Urothelium cell line (cell line): ENCODE measurements at places on chromosomes 12 and 14.

DNA sequence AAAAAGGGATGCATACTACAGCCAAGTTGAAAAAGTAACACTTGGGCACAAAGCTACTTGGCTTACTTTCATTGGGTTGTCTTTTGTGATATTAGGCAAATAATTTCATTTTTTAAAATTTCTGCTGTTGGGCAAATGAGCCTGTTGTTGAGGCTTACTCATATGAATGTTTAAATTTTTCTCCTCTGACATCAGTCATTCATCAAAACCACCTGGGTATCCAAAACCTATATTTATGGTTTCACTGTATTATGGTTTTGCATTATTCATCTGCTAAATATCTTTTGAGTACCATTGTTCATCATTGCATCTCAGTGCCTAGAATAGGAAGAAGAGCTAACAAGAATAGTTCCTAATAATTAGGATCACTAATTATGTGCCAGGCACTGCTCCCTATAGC lies 28.1 kb downstream of the DYRK2 start:
- DNase-seq: no peak

DNA sequence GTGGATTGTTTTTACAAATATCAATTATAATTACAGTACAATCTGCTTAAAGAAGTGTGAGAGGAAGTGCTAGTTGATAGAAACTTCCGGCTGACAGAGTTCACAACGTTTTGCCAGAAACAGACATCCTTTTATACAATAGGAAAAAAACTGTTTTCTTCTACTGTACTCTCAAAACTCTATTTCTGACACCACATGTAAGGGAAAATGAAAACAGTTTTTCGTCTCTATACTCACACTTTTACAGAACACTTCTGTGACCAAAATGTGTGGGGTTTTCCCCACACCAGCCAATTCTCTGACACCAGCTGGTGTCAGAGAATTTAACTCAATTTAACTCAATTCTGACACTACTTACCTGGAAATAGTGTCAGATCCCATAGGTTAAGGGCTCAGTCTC lies 24.2 kb upstream of the HIF1A start:
- no peak for DNase-seq

GRCh38 chr14:29045237-29045636 lies 278.6 kb downstream of the FOXG1 start:
- DNase-seq: no peak

GRCh38 chr12:11500188-11500860 lies 105.0 kb upstream of the PRB2 start:
- DNase-seq: peak; percentile 97

GRCh38 chr12:122123051-122123760 lies 44.6 kb downstream of the MLXIP start:
- DNase-seq: peak; percentile 74

DNA sequence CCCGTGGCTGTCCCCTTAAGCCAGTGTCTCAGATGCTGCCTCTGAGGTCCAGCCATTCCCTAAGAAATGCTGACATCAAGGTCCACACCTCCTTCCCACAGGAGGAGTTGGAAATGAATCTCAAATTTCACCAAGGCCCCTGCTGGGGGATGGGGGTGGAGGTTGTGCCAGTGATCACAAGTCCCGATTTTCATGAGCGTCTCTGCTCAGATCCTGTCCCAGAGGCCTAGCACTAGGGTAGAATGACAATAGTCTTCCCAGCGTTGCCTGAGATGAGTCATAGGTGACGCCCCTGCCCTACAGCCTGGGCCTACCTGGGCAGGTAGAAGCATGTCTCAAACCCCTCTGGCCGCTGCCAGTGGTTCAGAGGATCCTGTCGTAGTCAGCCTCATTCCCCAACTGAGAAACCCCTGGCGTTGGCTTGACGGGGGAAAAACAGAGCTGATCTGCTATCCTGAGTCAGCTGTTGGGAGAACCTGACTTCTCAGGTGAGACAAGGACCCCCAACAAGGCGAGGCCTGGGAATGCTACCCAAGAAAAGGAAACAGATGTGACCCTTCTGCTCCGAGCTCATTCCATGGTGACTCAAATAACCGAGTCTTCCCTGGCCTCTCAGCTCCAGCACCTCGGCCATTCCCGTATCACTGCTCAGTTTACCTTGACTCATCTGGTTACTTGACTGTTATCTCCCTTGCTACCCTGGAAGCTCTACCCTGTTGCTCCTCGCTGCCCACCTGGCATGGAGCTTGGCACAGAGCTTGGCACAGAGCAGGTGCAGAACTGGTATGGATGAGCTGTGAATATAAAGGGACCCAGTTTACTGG lies 21.8 kb upstream of the SPPL3 start:
- no peak for DNase-seq

DNA sequence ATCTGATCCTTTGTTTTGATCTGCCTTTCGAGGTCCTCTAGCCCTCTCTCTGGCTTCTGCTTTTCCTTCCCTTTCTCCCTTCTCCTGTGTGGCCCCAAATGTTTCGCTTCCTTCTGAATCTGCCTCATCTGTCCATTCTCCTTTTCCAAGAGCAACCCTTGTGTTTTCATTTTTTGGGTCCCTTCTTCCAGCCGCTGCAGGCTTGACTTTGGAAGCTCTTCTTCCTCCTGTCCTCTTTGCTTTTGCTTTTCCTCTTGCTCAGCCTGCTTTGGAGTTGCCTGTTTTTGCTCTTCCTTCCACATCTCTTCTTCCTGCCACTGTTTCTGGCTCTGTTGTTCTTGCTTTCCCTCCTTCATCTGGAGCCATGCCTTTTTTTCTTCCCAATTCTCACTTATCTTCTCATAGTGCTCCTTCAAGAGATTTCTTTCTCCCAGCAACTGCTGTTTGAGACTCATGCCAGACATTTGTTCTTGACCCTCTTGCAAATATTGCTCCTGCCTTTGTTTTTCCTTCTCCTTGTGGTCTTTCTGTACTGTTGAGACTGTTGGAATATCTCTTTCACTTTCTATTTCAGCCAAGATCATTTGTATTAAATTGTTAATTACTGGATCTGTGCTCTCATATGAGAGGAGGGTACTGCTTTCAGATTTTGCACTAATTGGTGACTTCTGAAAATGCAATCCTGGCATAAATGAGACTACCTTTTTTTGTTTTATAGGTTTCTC lies 42.4 kb downstream of the FAM186A start:
- no peak for DNase-seq

DNA sequence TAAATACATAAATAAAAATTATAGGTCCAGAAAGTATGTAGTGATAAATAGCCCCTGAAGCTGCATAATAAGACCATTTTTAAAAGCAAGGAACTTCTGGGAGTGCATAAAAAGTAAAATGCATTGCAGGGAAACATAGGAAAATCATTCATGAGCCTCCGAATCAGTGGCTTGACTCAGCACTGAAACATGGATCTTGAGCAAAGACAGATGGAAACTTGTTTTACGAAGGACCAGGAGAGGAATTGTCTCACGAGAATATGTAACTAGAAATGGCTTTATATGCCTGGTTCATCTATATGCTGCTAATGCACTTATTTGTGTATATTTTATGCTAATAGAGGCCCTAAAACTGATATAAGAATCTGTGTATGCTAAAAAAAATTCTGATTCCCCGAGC lies 14.7 kb downstream of the TMEM30B start:
- no peak for DNase-seq

- no peak for DNase-seq
Measured at GRCh38 chr12:93978553-93978952, 169.8 kb upstream of the PLXNC1 start.

- no peak for DNase-seq
Measured at GRCh38 chr14:53630336-53630735, 326.3 kb downstream of the BMP4 start.

DNA sequence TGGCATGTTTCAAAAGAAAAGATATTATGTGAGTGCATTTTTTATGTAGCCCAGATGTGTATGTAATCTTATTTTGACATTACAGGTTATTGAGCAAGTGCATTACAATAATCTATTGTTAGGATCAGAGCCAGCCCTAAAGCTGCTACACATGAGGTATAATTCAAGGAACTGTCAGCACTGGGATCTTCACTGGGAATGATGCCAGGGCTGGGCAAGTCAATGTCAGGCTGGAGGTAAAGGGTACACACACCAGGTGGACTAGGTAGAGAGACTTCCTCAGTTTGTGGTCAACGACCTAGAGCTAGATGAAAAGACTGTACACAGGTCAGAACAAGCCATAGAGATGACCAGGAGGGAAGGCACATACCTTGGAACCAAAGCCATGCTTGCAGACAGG lies 15.4 kb downstream of the TRIM9 start:
- DNase-seq: no peak

DNA sequence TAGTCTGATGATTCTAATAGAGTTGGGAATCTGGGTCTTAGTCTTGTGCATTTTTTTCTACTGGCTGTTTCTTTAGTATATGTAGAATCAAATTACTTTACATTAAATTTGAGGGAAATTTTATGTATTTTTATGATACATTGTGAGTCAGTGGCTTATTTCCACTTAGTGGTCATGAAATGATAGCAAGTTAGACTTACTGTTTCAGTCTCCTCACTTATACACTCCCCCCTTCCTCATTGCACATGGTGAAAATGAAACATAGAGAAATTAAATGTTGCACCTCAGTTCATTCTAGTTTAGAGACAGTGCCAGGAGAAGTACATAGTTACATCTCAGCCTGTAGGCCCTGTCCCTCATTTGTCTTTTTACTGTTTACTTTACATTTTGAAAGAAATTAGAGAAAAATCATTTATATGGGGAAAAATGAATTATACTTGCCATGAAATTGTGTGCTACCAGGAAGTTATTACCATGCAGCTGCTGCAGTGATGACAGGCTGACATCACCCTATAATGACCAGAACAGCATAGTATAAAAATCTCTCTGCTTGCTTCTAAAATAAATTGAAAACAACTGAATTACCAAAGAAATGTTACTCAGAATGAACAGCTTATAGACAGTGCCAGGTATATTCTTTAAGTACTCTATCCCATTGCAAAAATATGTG lies 113.2 kb downstream of the TRMT5 start:
- DNase-seq: no peak

GRCh38 chr14:97156705-97157104 lies 359.5 kb downstream of the VRK1 start:
- DNase-seq: no peak

GRCh38 chr12:38155526-38156496 lies 160.8 kb upstream of the ALG10B start:
- DNase-seq: no peak

DNA sequence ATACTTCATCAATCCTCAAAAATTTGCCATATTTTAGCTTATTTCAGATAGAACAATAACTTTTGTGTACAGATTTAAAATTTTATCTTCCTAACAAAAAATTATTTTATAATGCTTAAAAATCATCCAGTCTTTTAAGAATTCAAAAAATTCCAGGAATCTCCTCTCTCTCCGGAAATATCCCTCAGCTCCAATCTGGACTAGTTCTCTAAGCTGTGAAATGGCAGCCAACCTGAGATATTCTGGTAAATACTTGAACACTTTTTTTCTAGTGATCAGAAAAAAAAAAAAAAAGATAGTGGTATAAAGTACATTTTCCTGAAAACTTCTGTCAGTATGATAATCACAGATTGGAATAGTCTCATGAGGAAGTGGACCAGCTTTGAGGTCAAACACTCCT lies 57.6 kb downstream of the SSPN start:
- DNase-seq: no peak

- DNase-seq: no peak
Measured at GRCh38 chr14:30369502-30370180, 189.3 kb upstream of the G2E3 start.

DNA sequence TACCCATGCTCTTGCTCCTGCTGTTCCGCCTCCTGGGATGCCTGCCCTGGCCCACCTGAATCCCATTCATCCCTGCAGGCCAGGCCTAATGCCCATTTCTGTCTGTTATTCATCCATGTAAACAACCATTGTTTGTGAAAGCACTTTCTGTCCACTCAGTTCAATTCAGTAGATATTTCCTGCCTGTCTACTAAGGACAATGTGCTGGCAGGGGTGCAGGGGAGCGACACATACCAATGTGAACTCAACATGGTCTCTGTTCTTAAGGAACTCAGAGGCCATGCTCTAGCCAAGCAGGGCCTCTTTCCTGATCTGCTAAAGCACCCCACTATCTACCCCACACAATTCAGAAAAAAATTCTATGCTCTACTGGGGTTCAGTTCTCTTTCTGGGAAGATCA lies 88.5 kb upstream of the ZFP36L1 start:
- no peak for DNase-seq

DNA sequence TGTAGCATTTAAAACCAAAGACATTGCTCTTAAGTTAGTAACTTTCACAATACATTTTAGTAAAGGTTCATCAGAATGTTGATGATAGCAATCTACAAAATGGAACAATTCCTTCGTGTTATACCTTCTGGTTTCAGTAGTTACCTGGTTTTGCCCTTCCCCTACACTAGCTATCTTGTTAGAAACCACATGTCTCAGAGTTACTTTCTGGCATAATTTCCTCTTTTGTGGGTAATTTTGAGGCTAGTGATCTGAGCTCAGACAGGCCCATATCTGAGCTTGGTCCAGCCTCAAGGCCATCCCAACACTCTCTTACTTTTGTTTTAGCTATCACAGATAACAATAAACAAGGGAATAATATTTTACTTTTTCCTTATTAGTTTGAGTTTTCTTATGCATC lies 196.9 kb downstream of the KITLG start:
- no peak for DNase-seq

DNA sequence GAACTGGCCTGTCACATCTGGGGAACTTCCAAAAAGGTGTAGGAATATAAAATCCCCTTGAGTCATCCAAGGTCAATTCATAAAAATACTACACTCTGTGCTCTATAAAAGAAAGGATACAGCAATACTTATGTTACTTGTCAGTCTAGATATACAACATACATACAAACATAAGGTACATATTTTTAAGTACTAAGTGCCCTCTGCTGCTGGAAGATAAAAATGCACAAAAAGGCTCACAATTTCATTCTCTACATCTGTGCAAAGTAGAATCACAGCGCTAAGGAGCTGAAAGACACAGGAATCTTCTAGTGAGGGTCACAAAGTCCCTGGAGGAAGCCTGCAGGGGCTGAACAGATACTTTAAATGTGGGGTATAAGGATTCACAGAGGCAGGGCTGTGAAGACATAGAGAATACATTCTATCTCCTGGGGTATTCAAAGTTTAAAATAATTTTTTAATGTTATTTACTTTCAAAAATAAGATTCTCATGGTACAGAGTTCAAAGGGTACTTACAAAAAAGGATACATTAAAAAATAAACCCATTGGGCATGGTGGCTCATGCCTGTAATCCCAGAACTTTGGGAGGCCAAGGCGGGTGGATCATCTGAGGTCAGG lies 10.2 kb upstream of the GOLGA5 start:
- peak; percentile 23 for DNase-seq

DNA sequence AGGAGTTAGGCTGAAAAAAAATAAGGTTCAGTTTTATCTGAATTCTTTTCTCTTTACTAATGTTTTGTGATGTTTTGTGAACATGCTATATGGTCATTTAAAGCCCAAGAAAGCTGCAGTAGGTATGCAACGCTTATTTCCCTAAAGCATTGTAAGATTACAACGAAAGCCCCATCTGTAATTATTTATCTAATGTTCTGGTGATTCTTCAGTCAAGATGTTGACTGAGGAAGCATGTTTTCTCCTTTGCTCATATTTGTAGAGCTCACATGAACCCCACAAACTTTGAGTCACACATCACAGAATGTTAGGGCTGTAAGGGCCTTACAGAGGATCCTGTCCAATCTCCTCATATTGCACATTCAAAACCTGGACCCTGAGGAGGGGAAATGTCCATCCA lies 3.2 kb upstream of the TUBA1C start:
- DNase-seq: no peak
